ENCODE measurements at places on chromosomes 11 and 22.

- DNase-seq, result no peak
These were observed 96.9 kb upstream of the CRYBB3 start for GRCh38 chr22:25102722-25103121.

- no peak for DNase-seq
These were observed 1.8 kb downstream of the SYT7 start for GRCh38 chr11:61578819-61579675.

DNA sequence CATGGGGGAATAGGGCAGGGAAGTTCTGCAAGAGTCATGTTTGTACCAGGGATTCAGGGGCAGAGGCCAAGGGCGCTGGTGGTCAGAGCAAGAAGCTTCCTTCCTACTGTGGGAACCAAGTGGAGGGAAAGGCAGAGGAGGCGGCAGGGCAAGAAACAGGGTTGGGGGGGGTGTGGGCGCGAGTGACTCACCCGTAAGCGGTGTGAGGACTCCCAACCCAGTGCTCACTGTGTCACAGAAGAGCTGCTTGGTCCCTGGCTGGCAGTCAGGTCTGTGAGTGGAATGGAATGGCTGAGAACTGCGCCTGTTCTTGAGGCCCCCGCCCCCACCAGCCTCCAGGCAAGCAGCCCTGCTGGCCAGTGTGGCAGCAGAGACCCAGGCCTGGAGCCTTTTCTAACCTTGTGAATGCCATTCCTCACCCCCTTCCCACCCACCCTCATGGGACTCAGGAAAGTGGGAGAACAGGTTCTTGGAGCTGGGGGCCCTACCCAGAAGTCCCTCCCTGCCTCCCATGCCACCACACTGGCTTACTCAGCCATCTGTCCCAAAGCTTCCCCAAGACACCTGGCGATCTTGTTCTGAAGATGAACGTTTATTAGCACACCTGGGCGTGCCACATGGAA lies 4.7 kb downstream of the LRRC10B start:
- DNase-seq, result no peak

GRCh38 chr22:24455751-24456426 lies 28.5 kb downstream of the ADORA2A start:
- DNase-seq, result no peak

- DNase-seq, result no peak
These were observed 23.1 kb upstream of the CDC42EP2 start for GRCh38 chr11:65291613-65292012.

DNA sequence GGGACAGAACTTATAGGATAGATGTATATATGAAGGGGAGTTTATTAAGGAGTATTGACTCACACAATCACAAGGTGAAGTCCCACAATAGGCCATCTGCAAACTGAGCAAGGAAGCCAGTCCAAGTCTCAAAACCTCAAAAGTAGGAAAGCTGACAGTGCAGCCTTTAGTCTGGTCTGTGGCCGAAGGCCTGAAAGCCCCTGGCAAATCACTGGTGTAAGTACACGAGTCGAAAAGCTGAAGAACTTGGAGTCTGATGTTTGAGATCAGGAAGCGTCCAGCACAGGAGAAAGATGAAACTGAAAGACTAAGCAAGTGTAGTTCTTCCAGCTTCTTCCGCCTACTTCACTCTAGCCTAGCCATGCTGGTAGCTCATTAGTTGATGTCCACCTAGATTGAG lies 799.6 kb upstream of the ARHGAP42 start:
- no peak for DNase-seq

GRCh38 chr11:97722721-97723120 lies 1298.0 kb upstream of the CNTN5 start:
- no peak for DNase-seq

DNA sequence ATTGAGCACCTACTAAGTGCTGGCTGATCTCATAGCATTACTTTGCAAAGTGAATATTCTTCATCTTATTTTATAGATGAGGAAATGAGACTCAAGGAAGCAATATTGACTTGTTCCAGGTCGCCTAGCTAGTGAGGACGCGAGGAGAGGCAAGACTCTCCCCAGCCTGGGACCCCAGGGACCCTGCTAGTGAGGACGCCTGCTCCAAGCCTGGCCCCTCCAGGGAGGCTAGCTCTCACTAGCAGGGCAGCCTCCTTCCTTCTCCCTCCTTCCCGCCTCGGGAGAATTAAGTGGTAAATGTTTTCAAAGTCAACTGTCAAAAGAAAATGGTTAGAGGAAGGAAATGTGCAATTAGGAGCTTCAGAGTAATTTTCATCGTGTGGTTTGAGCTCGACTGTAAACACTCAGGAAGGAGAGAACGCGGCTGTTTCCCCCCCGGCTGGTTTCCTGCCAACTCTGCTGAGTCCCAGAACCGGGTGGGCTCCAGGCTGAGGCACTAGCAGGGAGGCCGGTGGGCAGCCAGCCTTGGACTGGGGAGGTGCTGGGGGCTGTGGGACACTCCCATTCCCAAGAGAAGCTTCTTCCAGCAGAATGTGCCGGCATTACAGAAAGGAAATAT lies 17.9 kb downstream of the MYEOV start:
- DNase-seq, result no peak

DNA sequence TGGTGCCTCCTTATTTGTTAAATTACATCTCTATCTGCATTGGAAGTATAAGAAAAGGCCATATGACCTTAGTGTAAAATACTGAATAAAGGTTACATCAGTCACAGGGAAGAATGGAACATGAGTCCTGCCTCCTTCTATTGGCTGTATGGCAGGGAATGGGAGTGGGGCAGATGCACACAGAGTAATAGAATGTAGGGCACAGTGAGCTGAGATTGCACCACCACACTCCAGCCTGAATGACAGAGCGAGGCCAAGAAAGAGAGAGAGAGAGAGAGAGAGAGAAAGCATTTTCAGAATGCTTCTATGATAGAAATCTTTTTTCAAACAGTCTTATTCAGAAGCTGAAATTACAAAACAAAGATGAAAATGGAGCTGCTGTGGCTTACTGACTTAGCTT lies 58.8 kb downstream of the SLN start:
- DNase-seq, result no peak

DNA sequence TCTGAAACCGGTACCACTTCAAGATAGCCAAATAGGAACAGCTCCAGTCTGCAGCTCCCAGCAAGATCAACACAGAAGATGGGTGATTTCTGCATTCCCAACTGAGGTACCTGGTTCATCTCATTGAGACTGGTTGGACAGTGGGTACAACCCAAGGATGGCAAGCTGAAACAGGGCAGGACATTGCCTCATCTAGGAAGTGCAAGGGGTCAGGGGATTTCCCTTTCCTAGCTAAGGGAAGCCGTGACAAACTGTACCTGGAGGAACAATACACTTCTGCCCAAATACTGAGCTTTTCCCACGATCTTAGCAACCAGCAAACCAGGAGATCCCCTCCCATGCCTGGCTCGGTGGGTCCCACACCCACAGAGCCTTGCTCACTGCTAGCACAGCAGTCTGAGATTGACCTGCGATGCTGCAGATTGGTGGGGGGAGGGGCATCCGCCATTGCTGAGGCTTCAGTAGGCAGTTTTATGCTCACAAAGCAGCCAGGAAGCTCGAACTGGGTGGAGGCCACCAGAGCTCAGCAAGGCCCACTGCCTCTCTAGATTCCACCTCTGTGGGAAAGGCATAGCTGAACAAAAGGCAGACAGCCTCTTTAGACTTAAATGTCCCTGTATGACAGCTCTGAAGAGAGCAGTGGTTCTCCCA lies 59.9 kb upstream of the C11orf58 start:
- no peak for DNase-seq

DNA sequence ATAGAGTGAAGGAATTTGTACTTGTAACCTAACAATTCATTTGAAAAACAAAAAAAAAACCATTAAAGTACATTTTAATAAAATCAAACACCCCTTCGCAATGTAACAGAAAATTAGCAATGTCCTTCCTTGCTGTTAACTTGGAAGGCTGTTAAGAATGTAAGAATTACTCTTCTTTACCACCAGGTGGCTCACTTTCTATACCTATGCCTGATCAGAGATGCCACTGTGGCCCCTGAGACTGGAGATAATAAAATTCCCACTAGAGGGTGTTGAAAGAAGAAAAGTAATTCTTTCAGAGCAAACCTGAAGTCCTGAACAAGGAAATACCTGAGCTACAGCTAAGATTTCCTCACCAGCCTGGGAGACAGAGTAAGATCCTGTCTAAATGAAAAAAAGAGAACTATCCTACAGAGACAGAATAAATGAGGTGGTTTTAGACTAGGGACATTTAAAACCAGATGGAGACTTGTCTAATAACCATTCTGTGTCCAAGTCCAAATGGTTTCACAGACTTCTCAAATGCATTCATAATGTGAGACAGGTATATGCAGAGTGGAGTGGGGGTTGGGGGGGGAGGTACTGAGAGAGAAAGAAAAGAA lies 1089.3 kb downstream of the FAM181B start:
- peak; percentile 15 for DNase-seq

DNA sequence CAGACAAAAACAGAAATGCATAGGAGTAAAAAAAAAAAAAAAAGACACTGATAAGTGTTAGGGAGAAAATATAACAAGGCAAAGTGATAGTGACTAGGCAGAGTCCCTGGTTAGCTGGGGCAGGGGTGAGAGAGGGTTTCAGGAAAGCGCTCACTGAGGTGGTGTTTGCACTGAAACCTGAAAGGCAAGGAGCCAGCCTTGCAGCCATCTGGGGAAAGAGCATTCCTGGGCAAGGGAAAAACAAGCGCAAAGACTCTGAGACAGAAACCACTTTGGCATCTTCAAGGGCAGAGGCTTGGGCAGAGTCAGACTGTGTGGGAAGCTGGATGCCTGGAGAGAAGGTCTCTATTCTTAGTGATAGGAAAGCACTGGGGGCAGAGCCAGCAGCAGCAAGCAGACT lies 14.5 kb downstream of the CLMP start:
- DNase-seq, result no peak

- peak; percentile 71 for DNase-seq
These were observed 8.2 kb upstream of the CCDC88B start for GRCh38 chr11:64331569-64332371.

DNA sequence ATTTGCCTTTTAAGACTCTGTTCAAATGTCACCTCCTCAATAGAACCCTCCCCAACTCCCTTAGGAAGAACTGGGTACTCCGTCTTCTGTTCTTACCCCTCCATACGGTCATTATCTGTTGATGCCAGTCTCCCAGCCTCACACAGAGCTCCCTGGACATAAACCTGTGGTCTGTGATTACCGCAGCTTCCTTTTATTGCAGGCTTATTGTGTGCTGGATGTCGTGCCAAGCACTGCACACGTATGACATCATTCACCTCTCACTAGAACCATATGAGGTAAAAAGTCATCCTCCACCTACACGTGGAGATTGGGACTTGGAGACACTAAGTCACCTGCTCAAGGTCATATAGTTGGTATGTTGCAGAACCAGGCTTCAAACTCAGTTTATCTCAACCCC lies 15.3 kb downstream of the PTPN5 start:
- DNase-seq, result no peak

- peak; percentile 54 for DNase-seq
These were observed 1.6 kb upstream of the KMT2A start for GRCh38 chr11:118434553-118435289.

- no peak for DNase-seq
These were observed at the start of gene KCNC1 for GRCh38 chr11:17734418-17734911. TSS of gene KCNC1 (plus strand) at chr11:17734781. CDS start at chr11:17736003, 1,222 bp downstream.

DNA sequence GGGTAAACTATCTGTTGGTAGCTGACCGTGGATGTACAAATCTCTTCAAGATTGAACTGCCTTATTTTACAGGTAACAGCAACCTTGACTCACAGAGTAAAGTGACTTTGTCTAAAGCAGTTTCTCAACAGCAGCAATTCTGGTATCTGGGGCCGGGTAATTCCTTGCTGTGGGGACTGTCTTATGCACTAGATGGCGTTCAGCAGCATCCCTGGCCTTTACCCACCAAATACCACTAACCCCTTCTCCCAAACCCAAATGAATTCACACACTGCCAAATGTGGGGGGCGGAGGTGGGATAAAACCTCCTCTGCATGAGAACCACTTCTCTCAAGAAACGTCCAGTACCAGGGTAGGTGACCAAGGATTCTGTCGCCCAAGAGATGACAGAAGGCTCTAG lies 1.7 kb upstream of the INCENP start:
- DNase-seq, result no peak

Measured in stimulated activated CD4-positive, alpha-beta T cell treated with anti-CD3 and anti-CD28 coated beads, Interleukin-4, amount 100 ng/mL, for 24 hours (primary cell).